ENCODE measurements at places on chromosomes 5 and 9. TPM values are rescaled to one million over a fixed set of nuclear protein-coding genes. Genes with fewer than 3 reads are reported as not detected.

MPDZ gene
- polyA plus RNA-seq: 31.3 TPM

FOXD4L4 gene
- polyA plus RNA-seq: not detected

MEGF10 gene
- polyA plus RNA-seq: 6.5 TPM

PCDHB13 gene
- polyA plus RNA-seq: 3.1 TPM

DCAF12 gene
- 36.0 TPM for polyA plus RNA-seq

CPLANE1 gene
- 7.3 TPM for polyA plus RNA-seq

PCDHGA9 gene
- polyA plus RNA-seq: 0.04 TPM

N4BP3 gene
- 6.1 TPM for polyA plus RNA-seq

HRH2 gene
- polyA plus RNA-seq: 12.7 TPM

PCDHA2 gene
- polyA plus RNA-seq: 5.3 TPM

FCN2 gene
- polyA plus RNA-seq: not detected

IL11RA gene
- 120 TPM for polyA plus RNA-seq

HAVCR2 gene
- not detected for polyA plus RNA-seq

SLC4A9 gene
- not detected for polyA plus RNA-seq
